Left ventricle myocardium inferior (tissue), 1 donor: ENCODE measurements at places on chromosomes 2 and 18.

DNA sequence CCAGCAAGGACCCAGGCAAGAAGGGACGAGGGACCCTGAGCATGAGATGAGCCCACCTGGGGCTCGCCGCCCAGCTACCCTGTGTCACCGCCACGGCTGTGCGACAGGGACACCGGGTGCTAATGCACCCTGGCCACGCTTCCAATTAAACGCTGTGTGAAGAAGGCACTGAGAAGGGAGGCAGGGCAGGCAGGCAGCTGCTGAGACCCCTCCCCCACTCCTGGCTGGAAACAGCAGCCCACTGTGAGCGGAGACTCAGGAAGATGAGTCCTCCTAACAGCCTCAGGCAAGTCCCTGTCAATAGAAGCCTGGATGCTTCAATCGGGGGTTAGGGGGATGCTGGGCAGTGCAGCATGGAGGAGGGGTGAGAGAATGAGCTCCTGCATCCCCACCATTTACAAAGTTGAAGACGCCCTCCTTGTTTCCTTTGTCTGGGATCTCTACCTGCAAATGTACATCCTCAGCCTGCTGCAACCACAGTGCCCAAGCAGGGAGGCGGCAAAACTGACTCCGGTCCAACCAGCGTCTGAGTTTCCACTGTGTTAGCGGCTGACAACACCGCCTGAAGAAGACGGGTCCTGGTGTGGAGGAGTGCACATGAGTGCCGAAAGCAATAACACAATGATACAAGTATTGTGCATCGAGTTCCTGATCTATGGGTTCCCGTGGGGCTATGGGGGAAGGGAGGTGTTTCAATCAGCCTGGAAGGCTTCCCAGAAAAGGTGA is 12.8 kb downstream of the TMEM163 start:
- no peak for DNase-seq

DNA sequence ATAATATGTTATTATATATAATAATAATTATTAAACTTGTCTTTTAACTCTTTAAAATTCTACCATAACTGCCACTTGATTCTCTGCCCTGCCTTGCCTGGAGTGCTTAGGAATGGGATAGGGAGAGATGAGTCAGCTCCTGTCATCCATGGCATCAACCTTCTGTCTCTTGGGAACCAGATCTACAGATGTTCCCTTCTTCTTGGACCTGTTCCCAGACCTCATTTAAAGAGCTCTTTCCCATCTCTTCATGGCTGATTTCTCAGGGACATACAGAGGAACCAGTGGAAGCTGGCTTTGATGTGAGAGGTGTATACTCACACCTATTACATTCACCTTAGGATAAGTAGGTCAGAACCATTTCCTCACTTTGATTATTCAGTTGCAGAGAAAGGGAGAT is 155.3 kb upstream of the MYO3B start:
- DNase-seq, result no peak

- DNase-seq, result no peak
Measured at GRCh38 chr2:113986762-113987290, 96.9 kb downstream of the ACTR3 start.

DNA sequence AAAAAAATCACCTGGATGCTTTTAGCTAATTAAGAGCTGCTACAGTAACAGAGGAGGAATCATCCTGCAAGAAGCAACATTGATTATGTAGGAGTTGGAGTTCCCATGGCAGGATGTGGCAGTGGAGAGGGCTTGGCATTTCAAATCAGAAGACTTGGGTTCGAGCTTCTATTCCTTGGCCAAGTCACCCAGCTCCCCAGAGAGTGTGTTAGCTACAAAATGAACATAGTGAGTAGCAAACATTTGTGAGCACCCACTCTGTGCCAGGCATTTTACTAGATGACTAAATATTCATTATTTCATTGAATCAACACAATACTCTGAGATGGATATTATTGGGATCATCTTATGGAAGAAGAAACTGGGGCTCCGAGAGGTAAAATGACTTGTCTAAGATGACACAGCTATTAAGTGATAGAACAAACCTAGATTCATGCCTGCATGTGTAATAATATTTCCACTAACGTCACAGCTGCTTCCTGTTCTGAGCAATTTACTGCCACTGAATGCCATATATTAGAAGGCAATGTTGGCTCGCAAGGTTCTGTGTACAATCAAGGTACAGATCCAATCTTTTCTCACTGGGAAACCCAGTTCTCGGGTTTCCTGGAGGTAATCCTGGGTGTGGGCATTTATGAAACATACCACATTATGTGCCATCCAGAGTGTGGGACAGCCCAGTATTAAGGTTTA is 18.0 kb downstream of the NTSR2 start:
- DNase-seq, result no peak

DNA sequence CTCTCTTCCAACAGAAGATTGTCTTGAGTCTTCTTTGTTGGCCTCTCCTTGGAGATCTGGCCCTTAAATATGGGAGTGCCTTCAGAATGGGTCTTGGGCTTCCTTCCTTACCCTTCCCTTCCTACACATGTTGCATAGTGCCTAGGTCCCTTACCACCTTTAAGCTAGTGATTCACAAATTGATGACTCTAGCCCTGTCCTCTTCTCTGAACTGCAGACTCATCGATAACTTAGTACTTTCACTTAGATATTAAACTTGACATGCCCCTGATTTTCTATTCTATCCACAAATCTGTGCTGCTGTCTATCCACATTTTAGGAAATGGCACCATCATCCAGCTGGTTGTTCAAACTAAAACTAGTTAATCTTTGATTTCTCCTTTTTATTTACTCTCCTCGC is 9.1 kb upstream of the DYTN start:
- no peak for DNase-seq

DNA sequence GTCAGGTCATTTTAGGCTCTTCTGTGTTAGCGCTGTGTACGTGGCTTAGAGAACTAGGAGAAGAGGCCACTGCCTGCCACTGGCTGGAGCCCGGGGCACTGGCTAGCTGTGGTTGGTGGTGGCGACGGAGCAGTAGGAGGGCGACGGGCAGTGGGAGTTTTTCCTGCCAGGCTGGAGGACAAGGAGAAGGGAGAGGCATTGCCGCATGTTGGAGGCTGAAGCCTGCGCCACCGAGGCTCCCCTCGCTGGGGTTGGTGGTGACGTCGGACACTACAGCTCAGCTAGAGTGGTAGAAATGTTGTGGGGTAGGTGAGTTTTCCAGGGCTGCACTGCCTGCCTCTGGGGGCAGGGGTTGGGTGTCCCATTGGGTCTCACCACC is 41.7 kb upstream of the IMP4 start:
- no peak for DNase-seq

DNA sequence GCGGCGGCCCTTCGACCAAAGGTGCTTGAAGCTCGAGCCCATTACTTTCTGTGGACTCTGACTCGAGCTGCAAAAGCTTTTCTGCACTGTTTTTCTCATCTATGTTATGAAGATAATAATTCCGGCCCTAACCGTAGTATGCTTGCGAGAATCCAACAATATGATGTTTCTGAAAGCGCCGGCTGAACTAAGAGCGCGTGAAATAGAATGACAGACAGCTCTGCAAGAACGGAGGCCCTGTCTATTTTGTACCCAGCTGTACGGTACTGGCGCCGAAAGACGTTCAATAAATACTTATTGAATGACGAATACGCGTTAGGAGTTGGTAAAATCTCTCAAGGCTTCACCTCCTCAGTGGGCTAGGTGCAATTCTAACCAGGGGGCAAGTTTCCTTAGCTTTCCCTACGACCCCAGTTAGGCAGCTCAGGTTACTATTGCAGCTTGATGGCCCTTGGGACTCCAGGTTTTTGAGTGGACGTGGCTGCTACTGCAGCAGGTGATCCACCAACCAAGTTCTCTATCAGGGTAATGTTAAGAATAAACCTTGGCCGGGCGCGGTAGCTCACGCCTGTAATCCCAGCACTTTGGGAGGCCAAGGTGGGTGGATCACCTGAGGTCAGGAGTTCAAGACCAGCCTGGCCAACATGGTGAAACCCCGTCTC is 570 bp downstream of the SCRN3 start:
- DNase-seq, result no peak
